LHCN-M2 (cell line): ENCODE measurements at places on chromosomes 2 and 18. TPM values are rescaled to one million over a fixed set of nuclear protein-coding genes. Genes with fewer than 3 reads are reported as not detected.
A peak's percentile ranks its signal among the peaks of the same experiment; 100 is the strongest.

- peak; percentile 94 for DNase-seq
Measured at GRCh38 chr2:105325389-105325963, 4.1 kb downstream of the TGFBRAP1 start.

DNA sequence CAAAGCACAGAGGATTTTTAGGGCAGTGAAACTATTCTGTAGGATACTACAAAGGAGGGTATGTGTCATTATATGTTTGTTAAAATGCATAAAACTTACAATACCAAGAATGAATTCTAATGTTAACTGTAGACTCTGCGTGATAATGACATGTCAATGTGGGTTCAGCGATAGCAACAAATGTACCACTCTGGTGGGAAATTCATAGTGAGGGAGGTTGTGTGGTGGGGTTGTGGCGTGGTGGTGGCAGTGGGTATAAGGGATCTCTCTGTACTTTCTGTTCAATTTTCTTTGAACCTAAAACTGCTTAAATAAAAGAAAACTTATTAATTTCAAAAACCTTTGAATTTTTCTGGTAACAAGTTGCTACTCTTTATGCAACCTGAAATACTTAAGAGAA is 99.3 kb upstream of the SLC38A11 start:
- no peak for DNase-seq

DNA sequence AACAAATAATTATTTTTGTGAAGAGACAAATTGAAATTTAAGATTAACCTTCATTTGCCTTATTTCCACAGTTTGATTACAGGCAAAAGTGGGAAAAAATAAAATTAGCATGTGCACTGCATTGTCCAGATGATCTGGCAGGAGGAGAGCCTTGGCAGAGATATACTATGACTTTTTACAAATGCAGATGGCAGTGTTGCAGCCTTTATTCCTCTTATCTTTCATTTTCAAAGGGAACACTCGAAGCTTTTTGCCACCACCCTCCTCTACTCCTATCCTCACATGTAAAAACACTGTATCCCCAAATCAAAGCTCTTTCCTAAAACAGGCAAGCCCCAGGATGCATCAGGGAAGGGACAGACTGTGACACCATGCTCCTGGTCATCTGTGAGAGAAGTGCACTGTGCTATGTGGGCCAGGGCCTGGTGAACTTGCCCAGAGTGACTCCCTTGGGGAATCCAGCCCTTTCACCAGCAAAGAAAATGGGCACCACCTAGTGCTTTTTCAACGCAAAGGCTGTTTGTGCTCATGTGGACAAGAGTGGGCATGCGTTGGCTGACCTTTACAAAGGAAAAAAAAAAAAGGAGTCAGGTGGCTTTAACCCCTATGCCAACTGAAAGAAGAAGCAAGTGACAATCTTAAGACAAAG is 74.7 kb upstream of the ETAA1 start:
- peak; percentile 80 for DNase-seq

DNA sequence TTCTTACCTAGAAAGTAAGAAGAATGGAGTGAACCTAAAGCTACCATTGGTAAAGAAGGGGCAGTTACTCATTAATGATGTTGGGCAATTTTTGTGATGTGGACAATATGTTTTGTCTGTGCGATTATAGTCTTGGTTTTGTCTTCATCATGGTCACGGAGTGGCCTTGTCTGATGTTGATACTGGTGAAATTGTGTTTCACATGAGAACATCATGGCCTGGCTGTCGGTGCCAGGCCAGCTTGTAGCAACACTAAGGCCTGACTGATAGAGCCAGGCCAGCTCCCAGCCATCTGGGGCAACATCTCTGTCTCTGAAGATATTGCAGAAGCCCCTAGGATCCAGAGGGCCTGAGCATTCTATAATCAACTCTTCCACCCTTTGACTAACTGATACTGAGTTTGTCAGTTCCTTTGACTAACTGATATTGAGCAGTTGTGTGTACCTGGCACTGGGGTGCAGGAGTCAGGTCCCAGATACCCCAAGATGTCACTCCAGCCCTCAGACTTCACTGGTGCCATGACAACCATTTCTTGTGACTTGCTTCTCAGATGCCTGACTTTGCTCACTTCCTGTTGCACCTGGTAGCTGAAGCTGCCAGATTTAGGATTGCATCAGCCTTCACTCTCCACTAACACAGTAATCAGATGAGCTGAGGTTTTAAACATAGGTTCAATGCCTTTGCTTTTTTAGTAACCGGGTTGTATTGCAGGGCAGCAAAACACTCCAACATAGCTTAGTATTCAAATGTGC is 62.5 kb downstream of the RPIA start:
- DNase-seq = no peak

DNA sequence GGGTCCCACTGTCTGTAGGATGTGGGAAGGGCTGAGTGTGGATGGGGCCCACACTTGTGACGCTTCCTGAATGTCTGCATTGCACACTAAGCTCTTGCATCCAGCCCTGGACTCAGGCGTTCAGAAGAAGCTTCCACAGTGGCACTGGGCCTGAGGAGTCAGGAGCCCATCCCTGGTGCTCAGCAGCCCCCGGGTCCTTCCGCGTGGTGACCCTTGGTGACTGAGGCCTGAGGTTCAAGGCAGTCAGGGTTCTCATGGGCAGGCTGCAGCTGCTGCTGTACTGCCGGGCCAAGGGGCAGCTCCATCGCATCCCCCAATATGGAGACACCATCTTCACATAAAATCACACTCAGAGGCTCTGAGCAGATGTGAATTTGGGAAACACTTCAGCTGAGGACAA is 65.8 kb upstream of the TUBA3E start:
- no peak for DNase-seq

DNA sequence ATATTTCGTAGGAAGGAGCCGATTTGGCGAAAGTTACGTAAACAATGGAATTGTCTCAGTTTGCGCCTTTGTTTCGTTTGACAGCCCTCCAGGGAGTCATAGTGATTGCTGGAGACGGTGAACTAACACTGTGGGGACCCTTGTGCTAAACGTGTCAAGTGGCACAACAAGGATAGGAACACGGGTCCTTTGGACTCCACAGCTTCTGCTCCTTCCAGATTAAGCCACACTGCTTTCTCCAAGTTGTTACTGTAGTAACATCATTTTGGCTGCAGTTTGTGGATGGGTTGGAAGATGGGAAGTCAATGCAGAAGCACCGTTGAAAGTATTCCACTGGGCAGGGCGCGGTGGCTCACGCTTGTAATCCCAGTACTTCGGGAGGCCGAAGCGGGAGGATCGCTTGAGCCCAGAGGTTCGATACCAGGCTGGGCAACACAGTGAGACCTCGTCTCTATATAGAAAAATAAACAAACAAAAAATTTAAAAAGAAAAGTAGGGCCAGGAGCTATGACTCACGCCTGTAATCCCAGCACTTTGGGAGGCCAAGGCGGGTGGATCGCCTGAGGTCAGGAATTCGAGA is 636 bp upstream of the IMMT start:
- no peak for DNase-seq

DNA sequence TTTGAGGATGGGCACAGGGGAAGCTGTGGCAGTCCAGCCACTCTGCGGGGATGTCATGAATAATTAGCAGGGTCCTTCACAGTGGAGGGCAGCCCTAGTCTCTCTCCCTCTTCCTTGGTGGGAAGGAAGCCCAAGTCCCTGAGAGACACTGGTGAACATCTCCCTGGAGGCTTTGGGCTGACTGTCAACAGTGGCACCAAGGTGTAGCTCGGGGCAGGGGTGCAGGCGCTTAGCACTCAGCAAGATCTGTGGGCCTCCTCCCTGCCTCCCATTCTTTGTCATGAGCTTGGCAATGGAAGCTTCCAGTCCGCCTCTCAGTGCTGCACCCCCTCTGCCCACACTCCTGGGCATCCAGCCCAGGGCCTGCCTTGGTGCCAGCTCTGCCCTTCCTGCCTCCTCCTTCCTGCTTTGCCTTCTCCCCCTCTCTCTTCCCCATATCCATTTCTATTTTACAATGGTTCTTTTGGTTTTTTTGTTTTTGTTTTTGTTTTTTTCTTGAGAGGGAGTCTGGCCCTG is 59.4 kb downstream of the STEAP3 start:
- no peak for DNase-seq

- DNase-seq = no peak
Measured at GRCh38 chr2:222430681-222431080, 6.3 kb downstream of the SGPP2 start.

GRCh38 chr2:231470246-231470900 is 6.1 kb upstream of the NCL start:
- no peak for DNase-seq

- DNase-seq = no peak
Measured at GRCh38 chr18:5309888-5310470, 14.5 kb upstream of the ZBTB14 start.

IL36RN gene
- total RNA-seq = not detected in 2 replicates

SCN3A gene
- total RNA-seq = 0.06 TPM in 1 of 2 replicates, not detected in the other

SLC11A1 gene
- total RNA-seq = 0.11 and 0.13 TPM in 2 replicates

LRRTM1 gene
- not detected in 2 replicates for total RNA-seq

CLEC4F gene
- not detected in 2 replicates for total RNA-seq

CMPK2 gene
- total RNA-seq = not detected in 2 replicates
